ENCODE measurements at places on chromosomes 12 and 14.

DNA sequence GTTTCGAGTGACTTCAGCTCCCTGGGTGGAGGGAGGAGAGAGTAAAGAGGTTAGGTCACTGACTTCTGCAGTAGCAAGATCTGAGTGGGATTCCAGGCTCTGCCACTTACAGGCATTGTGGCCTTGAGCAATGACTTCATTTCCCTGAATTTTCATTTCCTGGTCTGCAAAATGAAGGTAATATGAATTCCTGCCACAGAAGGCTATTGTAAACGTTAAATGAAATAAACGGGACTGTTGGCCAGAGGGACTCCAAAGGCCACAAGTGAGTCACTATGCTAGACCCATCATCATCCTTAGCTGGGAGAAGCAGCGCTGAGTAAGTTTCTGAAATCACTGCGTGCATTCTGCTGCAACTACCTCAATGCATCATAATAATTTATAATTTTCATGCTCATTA is 807.8 kb downstream of the AACS start:
- DNase-seq, result no peak

- DNase-seq, result no peak
These were observed 1072.5 kb upstream of the ATXN7L3B start for GRCh38 chr12:73465106-73465505.

GRCh38 chr14:47438650-47439140 is 236.7 kb downstream of the MDGA2 start:
- no peak for DNase-seq

DNA sequence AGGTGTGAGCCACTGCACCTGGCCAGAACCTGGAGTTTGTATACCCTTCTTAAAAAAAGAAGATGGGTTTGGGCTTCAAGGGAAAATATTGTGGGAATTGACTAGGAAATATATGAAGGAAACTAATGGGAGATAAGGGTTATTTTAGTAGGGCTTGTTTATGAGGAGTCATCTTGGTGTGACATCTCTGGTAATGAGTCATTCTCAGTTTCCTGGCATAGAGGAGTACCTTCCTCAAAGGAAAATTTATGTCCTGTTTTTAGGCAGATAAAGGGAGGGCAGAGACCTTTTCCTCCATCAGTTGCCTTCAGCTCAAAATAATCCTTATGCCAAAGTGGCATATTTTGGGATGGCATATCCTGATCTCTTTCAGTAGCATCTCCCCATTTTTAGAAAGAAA is 30.6 kb upstream of the NFKBIA start:
- DNase-seq, result no peak

DNA sequence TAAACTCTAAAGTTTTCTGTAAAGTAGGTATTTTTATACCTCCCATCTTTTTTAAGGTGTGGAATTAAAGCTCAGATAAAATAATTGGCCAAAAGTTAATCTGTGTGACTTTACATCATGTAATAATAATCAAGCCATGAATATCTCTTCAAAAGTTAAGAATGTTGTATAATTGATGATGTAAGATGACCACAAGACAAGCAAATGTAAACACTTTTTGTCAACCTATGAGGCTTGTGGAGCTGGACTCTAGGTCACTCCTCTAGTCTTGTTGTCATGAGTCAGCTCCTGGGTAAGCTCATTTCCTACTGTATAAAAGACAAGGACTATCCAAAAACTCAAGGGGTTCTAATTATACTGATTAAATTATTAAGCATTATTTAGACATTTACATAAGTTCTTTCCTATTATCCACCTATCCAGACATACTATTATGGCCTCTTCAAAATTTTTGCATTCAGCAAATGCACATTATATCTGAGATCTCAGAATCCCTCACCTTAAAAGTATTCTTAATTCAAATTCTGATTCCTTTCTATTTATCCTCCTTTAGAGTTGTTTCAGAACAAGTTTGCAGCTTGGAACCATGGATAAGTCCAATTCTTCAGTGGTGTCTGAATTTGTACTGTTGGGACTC is at the start of gene OR4K5:
TSS of gene OR4K5 (plus strand) at position 587 of the 637 bp plus-strand sequence. CDS start at position 587, 0 bp downstream.
- DNase-seq, result no peak

DNA sequence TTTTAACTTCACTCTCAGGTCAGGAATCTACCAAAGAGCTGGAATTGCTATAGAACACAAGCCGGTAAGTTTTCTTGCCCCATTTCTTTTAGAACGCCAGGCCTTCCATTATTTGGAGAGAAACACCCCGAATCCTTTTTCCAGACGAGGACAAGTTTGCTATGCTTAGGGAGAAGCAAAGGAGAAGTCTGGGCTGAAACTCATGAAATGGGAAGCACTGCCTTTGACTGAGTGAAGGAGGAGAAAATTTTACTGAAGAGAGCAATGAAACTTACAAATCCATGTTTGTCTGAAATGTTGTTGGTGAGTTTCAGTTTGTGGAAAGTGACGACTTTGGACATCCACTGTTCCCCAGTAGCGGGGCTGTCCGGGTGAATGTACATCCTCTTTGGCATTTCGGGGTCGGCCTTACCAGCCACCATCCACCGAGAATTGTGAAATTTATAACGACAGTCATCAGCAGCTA is 3.3 kb downstream of the TBX3 start:
- DNase-seq, result no peak

DNA sequence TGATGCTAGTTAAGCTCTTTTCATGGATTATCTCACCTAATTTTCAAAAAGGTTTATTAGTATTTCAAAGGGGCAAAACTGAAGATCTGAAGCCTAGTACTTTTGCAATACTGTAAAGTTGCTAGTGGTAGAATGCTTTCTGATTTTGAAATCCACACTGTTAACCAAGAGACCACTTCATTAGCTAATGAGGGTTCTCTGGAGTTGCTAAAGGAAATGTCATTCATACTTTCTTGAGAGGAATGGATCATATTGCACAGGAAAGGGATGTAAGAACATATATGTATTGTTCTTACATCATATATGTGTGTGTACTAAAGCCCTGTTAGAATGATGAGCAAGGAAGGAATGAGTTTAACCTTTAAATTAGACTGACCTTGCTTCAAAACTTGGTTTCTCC is 39.0 kb upstream of the LDHB start:
- DNase-seq, result no peak

- DNase-seq, result no peak
These were observed 183.3 kb upstream of the CDKN3 start for GRCh38 chr14:54213536-54213935.

- DNase-seq, result no peak
These were observed 1.2 kb downstream of the PTGER2 start for GRCh38 chr14:52315355-52315718.

DNA sequence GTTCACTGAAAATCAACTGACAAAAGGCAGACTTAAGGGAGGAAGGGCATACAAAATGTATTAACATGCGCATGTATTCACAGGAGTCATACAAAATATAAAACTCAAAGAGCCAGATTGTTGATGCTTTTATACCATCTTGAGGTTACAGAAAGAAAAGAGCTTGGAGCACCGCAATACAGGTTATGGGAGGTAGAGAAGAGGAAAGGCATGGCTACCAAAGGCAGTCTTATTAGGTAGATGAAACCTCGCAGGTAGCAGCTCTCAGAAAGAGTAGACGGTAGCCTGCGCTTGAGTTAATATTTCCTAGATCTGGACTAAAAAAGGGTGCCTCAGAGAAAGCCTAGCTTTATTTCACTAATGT is 69.0 kb upstream of the DHRS4 start:
- DNase-seq, result no peak

DNA sequence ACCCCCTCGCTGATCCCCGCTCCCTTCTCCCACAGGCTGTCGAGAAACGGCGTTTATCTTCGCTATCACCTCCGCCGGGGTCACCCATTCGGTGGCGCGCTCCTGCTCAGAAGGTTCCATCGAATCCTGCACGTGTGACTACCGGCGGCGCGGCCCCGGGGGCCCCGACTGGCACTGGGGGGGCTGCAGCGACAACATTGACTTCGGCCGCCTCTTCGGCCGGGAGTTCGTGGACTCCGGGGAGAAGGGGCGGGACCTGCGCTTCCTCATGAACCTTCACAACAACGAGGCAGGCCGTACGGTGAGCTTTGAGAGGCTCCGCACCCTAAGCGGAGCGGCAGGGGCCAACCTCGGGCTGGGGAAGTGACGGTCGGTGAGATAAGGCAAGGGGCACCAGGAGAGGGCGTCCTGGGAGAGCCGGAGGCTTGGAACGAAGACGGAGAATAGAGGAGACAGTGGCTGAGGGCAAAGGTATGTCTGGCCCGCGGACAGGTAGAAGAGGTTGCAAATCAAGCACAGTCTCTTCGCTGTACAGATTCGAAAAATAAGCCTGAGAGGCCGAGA is 2.3 kb downstream of the WNT1 start:
- DNase-seq, result peak; percentile 27

DNA sequence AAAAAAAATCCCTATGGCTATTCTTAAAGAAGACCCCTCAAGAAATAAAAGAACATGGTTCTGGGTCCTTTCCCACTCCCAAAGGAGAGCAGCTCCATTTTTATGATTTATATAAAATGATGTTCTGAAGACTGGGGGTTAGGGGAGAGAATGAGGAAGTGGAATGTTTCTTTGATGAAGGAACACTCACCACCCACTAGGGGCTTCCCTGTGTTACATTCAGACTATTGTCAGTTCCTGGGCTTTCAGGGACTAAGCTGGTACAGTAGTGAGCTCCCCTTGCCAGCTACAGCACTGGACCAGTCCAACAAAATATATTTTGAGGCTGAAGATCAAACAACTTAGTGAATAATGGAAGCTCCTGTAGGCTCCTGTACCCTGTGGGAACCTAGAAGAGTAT is 98.9 kb downstream of the HMGA2 start:
- DNase-seq, result no peak

DNA sequence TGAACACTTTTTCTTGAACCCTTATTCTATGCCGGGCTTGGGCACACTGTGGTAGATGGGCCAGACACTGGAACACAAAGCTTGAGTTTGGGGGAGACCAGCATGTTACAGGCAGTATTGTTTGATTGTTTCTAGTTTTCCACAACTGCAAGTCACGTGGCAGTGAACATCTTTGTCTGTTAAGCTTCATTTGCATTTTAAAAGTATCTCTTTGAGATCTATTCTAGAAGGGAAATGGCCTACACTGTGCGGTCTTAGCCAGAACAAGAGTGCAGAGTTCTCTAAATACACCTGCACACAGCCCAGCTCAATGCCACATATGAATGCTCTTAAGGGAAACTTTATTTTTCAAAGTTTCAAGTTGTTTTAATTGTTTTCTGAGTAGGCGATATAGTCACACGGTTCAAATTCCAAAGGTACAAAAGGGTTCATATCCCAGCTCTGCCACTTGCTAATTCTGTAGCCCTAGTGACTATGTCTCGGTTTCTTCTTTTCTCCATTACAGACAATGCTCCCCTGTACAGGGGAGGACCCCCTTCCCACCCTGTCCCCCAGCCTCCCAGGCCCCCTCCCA is 24.9 kb downstream of the RIN3 start:
- no peak for DNase-seq

DNA sequence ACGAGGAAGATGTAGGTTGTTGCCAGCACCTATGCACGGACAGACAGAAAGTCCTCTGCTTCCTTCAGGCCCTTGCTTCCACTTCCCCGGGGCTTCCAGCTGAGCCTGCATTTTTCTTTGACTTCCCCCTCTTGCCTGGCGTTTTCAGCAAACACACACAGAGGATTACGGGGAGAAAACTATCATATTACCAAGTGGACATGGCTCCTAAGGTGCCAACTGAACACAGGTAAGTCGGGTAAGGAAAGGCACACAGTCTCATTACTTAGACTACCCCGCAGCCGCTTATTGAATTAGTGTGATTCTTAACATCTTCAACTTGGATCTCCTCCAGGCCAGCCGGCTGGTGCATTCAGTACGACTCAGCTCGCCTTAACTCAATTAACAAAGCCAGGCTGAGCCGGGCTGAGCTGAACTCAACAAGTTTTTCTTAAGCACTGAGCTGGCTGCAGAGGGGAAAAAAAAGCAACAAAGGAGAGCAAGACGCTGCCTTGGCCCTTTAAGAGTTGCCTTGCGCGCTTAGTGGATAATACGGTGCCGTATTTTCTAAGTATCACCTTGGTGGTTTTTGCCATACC is 19.2 kb upstream of the MAP1LC3B2 start:
- peak; percentile 90 for DNase-seq

DNA sequence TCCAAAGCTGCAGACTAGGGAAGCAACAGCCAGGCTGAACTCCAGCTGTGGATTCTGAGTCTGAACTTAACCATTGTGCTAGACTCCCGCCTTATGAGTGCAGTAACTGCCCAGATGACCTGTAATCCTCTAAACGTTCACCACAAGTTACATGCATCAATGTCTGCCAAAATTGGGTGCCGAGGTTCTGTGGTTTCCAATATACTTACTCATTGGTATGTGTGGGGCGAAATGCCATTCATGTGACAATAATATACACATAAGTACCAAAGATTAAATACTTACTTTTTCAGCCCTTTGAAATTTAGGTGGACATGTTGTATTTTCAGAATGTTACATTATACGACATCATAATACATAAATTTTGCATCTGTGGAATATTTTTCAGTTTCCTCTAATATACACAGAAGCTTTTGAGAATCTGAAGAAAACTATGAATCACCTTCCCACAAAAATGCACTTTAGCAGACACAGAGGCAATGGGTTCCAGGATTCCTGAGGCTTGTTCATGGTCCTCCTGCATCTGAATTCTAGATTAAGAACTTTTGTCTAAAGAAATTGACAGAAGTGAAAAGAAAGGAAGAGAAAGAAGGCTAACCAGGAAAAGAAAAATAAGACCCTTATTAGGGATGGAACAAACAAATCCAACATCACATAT is 31.7 kb downstream of the GRIP1 start:
- no peak for DNase-seq
